RPMI8226 (cell line): ENCODE measurements at places on chromosomes 2 and 18.

GRCh38 chr18:9716780-9717563 lies 8.9 kb downstream of the RAB31 start:
- DNase-seq, result no peak

DNA sequence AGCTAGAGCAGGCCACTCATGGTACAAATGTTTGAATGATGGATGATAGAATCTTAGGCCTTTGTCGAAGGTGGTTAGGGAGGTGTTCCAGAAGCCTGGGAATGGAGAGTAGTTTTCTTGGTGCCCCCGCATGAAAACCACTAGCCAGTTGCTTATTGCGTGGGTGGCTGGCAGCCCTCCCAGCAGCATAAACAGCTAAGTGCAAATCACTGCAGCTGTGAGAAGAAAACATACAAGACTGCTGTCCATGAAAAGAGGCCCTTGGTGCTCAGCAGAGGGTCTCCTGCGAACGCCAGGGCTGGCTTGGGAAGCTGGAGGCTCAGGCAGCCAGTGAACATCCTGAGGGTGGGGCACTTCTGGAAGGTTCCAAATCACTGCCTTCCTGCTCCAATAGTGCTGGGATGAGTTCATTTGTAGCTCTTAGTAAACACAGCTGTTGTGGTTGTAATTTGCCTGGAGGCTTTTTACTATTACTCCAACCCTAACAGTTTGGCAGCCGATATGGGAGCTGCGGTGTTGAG lies 118.8 kb downstream of the MGAT5 start:
- no peak for DNase-seq

- DNase-seq, result no peak
Measured at GRCh38 chr2:58640042-58640441, 398.9 kb upstream of the FANCL start.

DNA sequence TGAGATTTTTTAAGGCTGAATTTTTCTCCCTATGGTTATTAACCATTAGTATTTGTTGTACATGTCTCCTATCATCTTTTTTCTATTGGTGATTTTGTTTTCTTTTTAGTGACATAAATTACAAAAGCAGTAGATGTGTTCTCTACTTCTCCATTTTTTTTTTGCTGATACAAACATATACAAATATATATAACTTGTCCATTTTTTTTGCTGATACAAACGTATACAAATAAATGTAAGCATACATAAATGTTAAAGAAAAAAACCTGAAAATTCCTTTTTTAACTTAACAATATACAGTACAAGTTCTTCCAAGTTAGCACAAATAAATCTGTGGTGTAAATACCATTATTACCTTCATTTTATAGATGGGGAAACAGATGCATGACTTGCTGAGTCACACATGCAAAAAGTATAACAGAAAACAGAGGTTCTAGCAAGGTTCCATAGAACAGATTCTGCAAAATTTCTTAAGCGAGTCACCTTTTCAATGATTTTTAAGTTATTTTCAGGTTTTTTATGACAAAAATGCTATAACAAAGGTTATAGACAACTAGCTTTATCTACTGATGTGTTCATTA lies 2.1 kb downstream of the MSGN1 start:
- DNase-seq, result no peak

GRCh38 chr2:223223156-223223555 lies 171.2 kb downstream of the KCNE4 start:
- no peak for DNase-seq

- no peak for DNase-seq
Measured at GRCh38 chr2:216608525-216608924, 24.7 kb upstream of the IGFBP2 start.

DNA sequence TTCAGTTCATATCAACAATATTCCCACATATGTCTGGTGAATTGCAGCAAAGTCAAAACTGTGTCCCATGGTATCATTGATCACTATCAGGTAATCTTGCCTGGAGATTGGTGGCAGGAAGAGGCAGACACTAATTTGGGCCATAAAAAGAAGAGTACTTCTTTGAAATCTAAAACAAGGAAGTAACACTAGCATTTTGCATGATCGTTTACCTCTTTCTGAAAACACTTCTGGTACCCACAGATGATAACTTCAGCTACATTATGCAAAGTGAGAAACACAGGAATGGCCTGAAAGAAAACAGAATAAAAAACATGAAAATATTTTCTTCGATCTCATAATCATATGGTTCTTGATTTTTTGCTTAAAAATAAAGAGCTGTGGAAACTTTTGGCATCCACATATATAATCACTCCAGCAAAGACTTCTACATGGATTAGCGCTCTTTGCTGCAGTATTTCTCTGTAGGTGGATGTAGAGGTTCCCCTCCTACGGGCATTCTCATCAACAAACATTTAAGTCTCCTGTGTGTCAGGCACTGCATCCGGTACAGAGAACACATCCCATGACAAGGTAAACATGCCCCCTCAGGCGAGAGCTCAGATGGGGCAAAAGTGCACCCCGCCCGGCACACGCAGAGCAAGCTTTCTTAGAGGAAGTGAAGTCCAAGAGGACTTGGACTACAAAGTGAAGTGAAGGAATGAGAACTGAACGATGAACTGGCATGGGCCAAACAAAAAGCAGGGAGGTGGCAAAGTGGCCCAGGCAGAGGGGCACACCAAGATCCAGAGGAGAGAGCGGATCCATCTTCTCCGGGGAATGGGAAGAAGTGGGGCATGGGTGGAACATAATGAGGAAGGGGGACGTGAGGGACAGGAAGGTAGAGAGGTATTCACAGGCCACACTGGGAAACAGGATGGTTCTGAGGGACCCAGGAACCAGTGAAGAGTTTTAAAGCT lies 68.0 kb upstream of the RIOK3 start:
- no peak for DNase-seq

- no peak for DNase-seq
Measured at GRCh38 chr18:26618135-26618534, 69.8 kb upstream of the KCTD1 start.

GRCh38 chr2:101119431-101119830 lies 31.8 kb downstream of the TBC1D8 start:
- no peak for DNase-seq

GRCh38 chr2:29213888-29214291 lies 98.7 kb downstream of the CLIP4 start:
- DNase-seq, result no peak

GRCh38 chr2:138205281-138205680 lies 241.0 kb downstream of the HNMT start:
- no peak for DNase-seq

GRCh38 chr18:44708451-44709083 lies 27.9 kb downstream of the SETBP1 start:
- DNase-seq, result no peak

DNA sequence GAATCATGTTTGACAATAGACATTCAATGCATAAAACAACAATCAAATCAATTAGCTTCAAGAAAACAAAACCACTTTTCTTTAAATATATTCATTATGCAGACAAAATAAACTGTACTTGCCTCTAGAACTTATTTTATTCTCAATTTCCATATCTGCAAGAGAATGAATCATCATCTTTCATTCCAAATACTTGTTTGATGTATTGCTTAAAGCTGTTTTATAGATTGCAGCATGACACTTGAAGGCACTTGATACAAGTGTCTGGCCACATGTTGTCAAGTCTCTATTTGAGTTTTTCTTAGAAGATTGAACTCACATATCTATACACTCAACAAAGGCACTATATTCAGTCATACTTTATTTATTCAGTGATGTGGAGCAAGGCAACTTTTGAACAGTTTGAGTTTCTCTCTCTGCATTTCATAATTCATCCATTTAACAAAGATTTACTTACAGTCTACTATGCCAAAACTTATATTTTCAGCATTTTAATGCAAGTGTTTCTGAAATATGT lies 38.7 kb upstream of the DDX18 start:
- no peak for DNase-seq

DNA sequence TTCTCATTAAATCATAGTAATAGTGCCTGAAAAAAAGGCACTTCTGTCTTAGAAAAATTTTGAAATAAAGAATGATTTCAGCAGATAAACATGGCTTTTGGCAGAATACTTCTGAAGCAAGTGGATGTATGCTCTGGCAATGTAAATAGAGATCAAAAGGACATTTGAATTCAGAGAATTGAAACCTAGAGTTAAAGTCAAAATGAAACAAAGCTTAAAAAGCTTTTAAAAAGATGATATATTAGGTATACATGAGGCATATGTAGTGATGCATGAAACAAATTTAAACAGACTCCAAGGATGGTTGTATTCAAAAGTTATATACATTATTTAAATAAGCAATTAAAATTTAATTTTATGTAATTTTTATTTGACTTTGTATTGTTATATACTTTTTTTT lies 1344.5 kb upstream of the TMEFF2 start:
- DNase-seq, result no peak

- peak; percentile 49 for DNase-seq
Measured at GRCh38 chr2:21042958-21043743, 722 bp downstream of the APOB start.

DNA sequence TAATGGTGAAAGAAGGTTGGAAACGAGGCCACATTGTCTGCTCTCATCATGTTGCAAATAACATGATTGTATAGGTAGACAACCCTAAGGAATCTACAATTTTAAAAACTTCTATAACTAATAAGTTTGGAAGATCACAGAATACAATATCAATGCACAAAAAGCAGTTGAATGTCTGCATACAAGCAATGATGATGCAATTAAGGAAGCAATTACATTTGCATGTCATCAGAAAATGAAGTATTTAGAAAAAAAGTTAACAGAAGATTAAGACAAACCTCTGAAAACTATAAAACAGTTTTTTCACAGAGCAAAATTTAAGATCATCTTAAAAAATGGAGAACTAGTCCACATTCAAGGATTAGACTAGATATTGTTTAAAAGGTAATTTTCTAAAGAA lies 181.1 kb downstream of the METTL4 start:
- no peak for DNase-seq

DNA sequence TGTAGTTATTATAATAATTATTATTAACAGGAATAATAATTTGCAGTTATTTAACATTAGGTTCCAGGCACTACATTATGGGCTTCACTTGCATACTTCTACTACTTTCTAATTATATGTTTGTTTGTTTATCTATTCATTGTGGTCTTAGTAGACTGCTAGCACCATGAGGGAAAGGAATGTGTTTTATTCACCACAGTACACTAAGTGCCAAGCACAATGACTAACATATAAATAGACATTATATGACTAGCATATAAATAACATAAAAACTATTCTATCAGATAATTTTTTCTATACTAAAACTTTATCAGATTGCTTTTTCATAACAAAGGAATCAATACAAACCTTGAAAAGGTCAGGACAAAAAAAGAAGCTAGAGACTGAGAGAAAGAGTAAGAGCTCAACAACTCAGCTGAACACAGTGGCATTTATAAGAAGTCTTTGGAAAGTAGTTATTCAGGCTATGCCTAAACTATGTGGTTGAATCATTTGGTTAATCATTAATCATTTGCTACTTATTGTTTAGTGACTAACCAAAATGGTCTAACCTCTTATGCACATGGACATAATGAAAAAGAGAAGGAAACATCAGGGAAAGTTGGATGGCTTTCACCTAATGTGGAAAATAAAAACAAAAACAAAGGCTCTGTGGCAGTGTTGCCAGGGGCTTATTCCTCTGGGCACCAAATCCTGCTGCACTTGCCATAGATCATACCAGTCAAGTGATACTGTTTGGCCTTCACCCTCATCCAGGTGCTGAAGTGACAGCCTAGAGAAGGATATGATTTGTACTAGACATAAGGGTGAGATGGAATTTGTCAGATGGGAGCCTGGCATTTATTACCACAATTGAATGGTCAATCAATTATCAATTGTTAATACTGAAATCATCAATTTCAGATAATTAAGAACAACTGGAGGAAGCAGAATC lies 174.9 kb downstream of the ETAA1 start:
- DNase-seq, result no peak

DNA sequence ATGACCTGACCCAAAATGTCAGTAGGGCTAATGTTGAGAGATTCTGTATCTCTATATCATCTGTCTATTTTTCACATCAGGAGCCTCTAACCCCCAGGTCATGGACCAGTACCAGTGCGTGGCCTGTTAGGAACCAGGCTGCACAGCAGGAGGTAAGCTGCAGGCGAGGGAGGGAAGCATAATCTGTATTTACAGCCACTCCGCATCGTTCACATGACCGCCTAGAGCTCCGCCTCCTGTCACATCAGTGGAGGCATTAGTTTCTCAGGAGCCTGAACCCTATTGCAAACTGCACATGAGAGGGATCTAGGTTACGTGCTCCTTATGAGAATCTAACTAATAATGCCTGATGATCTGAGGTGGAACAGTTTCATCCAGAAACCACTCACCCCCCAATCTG lies 180.6 kb downstream of the RDH14 start:
- no peak for DNase-seq

DNA sequence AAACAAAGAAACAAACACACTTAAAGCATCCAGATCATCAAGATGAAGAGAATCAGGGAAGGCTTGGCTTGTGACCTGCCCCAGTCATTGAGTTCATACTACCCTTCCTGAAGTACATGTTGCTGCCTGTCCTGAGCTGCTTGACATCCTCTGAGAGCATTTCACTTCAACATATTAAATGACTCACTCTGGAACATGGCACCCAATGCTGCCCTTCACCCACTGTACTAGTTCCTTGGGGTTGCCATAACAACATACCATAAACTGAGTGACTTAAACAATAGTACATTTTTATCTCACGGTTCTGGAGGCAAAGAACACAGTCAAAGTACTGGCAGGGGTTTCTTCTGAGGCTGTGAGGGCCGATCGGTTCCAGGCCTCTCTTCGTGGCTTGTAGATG lies 371.3 kb downstream of the RNF144A start:
- no peak for DNase-seq

DNA sequence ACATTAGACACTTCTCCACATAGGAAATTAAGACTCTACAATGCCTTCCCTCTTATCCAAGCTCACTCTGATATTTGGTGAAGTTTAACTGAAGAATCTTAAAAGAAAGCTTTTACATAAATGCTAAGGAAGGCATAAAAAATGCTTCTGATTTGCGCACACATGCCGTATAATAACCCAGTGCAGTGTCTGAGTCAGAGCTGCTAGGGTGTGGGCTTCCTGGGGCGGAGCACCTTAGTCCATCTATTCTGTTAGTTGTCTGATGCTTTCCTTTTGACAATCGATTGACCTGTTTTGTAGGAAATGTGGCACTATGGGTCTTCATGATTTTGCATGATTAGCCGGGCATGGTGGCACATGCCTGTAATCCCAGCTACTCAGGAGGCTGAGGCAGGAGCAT lies 231.5 kb downstream of the AFF3 start:
- no peak for DNase-seq

- peak; percentile 67 for DNase-seq
Measured at GRCh38 chr2:72934683-72935610, 17.6 kb downstream of the EMX1 start.
